Cardiac fibroblast (primary cell): ENCODE measurements at places on chromosomes 3 and 15.

DNA sequence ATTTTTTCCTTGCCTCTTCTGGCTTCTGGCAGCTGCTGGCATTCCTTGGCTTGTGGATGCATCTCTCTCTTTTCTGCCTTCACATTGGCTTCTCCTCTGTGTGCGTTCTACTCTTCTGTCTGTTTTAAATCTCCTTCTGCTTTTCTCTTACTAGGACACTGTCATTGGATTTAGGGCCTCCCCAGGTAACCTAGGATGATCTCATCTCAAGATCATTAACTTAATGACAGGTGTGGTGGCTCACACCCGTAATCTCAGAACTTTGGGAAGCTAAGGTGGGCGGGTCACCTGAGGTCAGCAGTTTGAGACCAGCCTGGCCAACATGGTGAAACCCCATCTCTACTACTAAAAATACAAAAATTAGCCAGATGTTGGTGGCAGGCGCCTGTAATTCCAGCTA is 40.9 kb upstream of the ULK4 start:
- DNase-seq, result no peak

DNA sequence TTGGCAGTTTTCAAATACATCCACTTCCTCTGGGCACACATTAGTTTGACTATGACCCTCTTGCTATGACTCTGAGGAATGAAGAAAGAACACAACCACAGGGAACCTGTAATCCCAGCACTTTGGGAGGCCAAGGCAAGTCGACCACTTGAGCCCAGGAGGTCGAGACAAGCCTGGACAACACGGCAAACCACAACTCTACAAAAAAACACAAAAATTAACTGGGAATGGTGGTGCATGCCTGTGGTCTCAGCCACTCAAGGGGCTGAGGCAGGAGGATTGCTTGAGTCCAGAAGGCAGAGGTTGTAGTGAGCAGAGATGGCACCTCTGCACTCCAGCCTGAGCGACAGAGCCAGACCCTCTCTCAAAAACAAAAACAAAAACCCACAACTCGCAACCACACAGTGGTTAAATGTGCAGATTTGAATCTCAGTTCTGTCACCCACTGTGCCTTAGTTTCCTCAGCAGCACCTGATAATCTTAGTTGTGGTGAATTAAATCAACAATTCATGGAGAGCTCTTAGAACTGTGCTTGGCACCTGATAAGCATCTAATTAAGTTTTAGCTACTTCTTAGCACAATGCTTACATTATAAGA is 65.7 kb downstream of the MYLK start:
- DNase-seq, result peak; percentile 40

GRCh38 chr15:57881361-57881760 is 174.8 kb downstream of the POLR2M start:
- peak; percentile 54 for DNase-seq

DNA sequence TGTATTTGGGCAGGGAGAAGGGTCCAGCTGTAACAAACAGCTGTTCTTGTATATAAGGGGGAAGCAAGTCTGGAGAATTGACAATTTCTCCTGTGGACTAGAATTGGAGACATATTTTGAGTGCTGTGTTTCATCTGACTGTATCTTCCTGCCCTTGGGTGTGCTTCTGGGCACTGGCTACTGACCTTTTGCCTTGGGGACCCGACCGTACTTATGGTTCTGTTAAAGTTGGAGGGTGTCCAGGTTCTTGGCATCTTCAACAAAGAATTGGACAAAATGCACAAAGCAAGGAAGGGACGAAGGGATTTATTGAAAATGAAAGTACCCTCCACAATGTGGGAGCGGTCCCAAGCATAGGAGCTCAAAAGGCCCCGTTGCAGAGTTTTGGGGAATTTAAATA is 31.0 kb downstream of the MAP2K1 start:
- DNase-seq, result peak; percentile 17

DNA sequence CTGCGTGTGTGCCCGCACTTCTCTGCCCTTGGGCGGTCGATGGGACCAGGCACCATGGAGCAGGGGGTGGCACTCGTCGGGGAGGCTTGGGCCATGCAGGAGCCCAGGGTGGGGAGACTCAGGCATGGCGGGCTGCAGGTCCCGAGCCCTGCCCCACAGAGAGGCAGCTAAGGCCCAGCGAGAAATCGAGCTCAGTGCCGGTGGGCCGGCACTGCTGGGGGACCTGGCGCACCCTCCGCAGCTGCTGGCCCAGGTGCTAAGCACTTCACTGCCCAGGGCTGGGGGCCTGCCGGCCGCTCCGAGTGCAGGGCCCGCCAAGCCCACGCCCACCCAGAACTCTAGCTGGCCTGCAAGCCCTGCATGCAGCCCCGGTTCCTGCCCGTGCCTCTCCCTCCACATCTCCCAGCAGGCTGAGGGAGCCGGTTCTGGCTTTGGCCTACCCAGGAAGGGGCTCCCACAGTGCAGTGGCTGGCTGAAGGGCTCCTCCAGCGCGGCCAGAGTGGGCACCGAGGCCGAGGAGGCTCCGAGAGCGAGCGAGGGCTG is 553 bp upstream of the RTP4 start:
- DNase-seq, result no peak

- no peak for DNase-seq
These were observed 68.7 kb upstream of the MAP4 start for GRCh38 chr3:48084929-48085328.

DNA sequence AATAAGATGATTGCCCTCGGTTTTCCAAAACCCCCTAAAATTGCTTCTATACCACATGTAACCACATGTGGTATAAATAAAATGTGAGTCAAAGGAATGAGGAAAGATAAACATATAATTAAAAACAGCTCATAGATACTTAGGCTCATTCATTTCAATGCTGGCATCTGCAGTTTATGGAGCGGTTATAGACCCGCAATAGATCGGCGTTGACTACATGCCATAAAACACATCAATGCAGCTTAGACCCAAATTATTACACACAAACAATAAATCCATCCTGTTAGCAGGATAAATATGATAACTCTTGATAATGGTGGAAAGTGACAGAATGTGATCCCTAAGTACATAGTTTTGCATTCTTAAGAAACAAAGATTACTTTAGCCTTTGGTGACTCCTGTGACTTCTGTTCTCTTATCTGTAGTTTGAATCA is 143.7 kb downstream of the NR2F2 start:
- DNase-seq, result no peak

- no peak for DNase-seq
These were observed 161.1 kb upstream of the TOPAZ1 start for GRCh38 chr3:44080474-44081072.

DNA sequence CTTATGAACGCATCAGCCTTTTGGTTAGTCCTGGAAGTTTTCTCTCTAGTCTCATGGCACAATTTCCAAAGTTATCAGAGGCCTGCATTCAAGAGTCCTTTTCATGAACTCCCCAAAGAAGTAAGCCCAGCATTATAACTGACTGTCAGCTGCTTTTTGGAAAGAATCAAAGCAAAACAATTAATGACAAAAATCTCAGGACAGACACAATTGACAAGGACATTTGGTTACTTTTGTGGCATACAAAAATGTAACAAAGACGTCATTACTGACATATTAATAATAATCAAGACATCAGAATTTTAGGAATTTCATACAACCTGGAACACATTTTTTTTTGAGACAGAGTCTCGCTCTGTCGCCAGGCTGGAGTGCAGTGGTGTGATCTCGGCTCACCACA is 21.2 kb downstream of the KATNBL1 start:
- DNase-seq, result peak; percentile 22

DNA sequence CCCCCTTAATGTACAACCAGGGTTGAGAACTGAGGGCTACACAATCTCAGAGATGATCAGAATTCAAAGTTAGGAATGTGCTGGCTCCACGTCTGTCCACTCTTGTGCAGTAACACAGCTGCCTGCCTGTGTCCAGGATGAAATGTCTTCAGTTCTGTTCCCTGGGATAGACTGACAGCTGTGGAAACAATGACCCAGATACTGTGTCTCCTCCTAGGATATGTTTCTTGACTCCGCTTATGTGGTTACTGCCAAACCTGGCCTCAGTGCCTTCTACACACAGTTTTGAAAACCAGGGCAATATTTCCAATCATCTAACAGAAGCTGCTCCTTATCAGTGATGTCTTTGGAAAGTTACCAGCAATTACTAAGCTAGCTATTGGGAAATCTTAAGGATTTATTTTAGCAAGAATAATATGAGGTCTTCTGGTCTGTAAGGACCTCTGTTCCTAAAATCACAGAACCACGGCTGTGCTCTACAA is 67.6 kb downstream of the NOX5 start:
- peak; percentile 94 for DNase-seq

GRCh38 chr3:150000641-150001040 is 29.9 kb upstream of the PFN2 start:
- peak; percentile 7 for DNase-seq

DNA sequence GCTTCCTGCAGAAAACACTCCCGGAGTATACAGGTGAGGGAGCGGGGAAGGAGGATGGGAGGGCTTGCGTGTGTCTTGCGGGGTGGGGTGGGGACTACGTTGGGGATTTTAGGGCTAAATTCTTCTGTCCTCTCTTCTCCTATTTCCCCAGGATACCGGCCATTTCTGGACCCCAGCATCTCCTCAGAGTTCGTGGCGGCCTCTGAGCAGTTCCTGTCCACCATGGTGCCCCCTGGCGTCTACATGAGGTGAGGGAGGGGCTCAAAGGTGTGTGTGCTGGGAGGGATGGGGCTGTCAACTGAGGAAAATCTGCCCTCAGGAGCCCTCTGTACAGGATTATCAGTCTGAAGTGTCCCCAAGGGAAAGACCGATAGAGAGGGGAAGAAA is 6.6 kb downstream of the DUOX1 start:
- DNase-seq, result no peak

DNA sequence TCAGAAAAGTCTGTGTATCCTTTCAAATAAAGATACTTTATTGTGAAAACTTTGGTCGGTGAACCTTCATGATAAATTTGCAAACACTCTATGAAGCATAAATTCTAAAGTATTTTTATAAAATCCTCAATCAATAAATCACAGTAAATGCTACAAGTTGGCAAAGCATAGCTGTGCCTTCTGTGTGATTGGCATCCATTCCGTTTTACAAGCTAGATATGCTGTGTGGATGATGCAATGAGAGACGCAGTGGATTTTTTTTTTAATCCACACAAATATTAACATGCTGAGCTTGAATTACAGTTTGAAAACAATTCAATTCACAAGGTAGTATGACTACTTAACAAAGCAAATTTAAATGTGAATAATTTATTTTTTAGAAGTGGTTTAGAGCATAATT is 937.2 kb downstream of the ZPLD1 start:
- DNase-seq, result no peak

GRCh38 chr3:25400587-25400986 is 27.5 kb upstream of the RARB start:
- no peak for DNase-seq

DNA sequence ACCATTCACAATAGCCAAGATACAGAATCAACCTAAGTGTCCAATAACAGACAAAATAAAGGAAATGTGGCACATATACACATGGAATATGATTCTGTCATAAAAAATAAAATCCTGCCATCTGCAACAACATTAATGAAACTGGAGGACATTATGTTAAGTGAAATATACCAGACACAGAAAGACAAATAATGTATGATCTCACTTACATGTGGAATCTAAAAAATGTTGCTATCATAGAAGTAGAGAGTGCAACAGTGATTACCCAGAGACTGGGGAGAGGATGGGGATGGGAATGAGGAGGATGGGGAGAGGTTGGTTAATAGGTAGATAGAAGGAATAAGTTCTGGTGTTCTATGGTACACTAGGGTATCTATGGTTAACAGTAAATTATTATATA is 28.7 kb downstream of the MRPL3 start:
- DNase-seq, result no peak

DNA sequence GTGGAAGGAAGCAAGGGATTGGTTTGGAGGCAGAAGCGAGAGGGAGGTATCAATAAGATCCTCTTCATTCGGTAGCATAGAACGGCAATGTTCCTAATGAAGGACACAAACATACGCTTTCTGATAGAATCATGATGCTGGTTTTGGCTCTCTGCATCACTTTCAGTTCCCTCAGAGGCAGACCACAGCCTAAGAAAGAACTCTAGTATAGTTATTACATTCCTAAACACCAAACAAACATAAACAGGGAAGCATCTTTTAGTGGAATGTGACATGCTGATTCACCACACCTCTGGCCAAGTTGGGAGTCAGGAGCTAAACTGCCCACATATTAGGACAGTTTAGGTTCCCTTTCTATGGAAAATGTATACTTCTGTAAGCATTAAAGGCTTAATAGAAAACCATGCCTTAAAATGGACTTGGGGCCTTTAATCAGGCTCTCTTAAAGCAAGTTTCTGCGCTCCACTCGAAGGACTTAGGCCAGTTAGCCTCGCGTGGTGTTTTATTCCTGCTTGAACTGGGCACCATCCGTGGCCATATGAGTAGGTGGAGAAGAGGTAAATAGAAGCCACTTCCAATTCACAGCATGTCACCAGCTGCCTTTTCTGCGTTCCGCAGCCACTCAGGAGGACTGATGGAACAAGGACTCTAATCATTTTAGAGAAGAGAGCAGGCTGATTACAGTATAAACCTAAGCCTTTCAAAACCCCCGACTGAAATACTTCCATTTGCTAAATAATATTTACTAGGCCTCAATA is 53.7 kb downstream of the CD47 start:
- peak; percentile 20 for DNase-seq

DNA sequence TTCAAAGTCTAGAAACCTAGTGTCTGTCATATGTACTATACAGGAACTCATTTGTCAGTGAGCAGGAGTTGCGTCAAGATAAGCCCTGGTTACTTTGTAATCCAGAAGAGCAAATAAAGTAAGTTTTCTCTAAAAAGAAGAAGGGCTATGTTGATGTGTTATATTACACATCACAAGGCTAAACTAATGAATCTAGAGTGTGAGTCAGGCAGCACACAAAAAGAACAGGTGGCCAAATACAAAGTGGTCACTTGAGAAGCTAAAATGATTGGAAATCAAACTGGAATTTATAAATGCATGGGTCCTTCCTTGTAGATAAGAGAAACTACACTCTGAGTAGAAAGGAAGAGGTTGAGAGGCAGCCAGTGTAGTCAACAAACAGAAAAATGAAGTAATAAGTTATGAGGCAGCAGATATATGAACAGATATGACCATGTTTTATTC is 771.6 kb downstream of the DIPK2A start:
- DNase-seq, result no peak

DNA sequence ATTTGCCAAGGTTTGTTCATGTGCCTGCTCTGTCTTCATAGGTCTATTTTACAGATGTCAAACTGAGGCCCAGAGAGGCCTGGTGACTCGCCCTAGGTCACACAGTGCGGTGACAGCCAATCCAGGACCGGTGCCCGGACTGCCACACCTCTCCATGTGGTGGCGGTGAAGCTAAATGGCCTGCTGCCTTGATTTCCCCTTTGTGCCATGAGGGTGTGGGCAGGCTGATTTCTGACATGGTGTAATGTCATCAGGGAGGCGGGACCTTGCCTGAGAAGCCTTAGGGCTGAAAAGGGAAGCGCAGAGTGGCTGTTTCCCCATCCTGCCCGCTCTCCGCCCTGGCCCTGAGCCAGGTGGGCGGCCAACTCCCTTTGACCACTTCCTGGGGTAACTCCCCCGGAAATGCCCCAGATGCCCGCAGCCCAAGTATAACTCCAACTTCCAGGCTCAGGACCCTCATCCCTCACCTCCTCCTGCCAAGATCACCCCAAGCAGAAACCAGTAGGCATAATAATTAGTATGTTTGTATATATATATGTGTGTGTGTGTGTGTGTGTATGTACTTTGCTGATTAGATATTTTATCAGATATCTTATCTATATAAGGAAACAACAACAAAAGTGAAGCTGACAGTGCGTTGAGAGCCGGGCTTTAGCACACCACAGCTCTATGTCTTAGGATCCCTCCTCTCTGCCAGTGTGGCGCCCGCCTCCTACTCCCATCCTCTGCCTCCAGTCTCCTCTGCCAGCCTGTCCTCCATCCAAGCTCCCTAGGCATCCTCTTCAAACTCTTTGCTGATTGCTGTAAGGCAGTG is 63.9 kb downstream of the IQSEC1 start:
- no peak for DNase-seq

- DNase-seq, result no peak
These were observed 359.9 kb downstream of the AGBL1 start for GRCh38 chr15:86439614-86440013.
